ENCODE measurements at places on chromosomes 3 and 15. TPM values are rescaled to one million over a fixed set of nuclear protein-coding genes. Genes with fewer than 3 reads are reported as not detected.

- H3K4me3 ChIP-seq, result no peak overlapping the region
- H3K4me1 ChIP-seq, result peaks cover 37% of the 10 kb centered on the region
- H3K27ac ChIP-seq, result no peak overlapping the region
- DNase-seq, result no peak
Measured at GRCh38 chr3:123644358-123644757, 59.5 kb upstream of the HACD2 start.

DNA sequence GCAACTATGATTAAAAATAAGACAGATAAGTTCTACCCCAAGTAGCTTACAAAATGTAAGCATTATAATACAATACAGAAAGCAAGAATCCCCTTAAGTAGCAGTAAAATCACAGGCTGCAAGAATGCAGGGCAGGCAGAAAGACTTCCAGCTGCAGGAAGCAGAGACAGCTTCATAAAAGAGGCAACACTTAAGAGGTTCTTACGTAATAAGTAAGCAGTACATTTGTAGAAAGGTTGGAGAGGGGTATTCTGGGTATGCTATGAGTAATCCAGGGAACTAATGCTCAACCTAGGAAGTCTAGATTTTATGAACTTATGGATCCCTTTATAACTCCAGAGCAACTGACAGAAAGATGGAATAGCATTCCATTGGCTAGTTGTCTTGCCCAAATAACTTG is 151.6 kb downstream of the IL5RA start:
- no peaks in the 10 kb centered on the region for H3K27me3 ChIP-seq
- no peaks in the 10 kb centered on the region for H3K36me3 ChIP-seq
- no peak overlapping the region for H3K4me3 ChIP-seq
- H3K27ac ChIP-seq, result no peak overlapping the region

- no peak overlapping the region for H3K4me3 ChIP-seq
- no peak overlapping the region for H3K27ac ChIP-seq
- no peaks in the 10 kb centered on the region for H3K4me1 ChIP-seq
- no peaks in the 10 kb centered on the region for H3K36me3 ChIP-seq
- no peaks in the 10 kb centered on the region for H3K27me3 ChIP-seq
- no peak for DNase-seq
Measured at GRCh38 chr3:126835472-126836219, 131.6 kb downstream of the CHCHD6 start.

GRCh38 chr3:179288845-179289244 is 34.0 kb upstream of the ZNF639 start:
- no peaks in the 10 kb centered on the region for H3K27me3 ChIP-seq
- no peaks in the 10 kb centered on the region for H3K36me3 ChIP-seq
- no peak overlapping the region for H3K4me3 ChIP-seq
- no peak overlapping the region for H3K27ac ChIP-seq

GRCh38 chr3:54705730-54706129 is 222.1 kb downstream of the LRTM1 start:
- H3K4me3 ChIP-seq, result no peak overlapping the region
- H3K36me3 ChIP-seq, result no peaks in the 10 kb centered on the region
- no peak for DNase-seq
- H3K27ac ChIP-seq, result no peak overlapping the region
- H3K27me3 ChIP-seq, result no peaks in the 10 kb centered on the region

DNA sequence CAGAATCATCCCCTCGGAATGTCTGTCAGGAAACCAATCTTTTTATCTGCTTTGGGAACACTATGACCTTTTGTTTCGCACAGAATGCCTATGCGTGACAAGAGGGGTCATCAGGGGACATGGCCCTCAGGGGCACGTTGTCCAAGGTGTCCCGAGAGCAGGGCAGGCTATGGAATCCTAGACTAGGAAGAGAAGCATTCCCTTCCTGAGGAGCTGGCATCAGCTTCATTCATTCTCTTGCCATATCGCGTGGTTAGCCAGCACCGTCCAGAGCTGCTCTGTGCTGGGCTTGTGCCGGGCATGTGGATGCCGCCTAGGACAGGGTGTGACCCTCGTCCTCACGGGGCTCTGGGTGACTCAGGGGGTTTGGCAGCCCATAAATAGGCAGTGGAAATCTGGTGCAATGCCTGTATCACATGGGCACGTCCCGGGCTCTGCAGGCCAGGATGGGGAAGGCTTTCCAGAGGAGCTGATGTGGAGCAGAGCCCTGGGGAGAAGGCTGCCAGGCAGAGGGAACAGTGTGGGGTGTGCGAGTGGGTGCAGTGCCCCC is 117.8 kb downstream of the TMEM266 start:
- H3K4me3 ChIP-seq, result no peak overlapping the region
- H3K27ac ChIP-seq, result no peak overlapping the region
- no peaks in the 10 kb centered on the region for H3K27me3 ChIP-seq
- H3K36me3 ChIP-seq, result no peaks in the 10 kb centered on the region
- H3K4me1 ChIP-seq, result peaks cover 4% of the 10 kb centered on the region

DNA sequence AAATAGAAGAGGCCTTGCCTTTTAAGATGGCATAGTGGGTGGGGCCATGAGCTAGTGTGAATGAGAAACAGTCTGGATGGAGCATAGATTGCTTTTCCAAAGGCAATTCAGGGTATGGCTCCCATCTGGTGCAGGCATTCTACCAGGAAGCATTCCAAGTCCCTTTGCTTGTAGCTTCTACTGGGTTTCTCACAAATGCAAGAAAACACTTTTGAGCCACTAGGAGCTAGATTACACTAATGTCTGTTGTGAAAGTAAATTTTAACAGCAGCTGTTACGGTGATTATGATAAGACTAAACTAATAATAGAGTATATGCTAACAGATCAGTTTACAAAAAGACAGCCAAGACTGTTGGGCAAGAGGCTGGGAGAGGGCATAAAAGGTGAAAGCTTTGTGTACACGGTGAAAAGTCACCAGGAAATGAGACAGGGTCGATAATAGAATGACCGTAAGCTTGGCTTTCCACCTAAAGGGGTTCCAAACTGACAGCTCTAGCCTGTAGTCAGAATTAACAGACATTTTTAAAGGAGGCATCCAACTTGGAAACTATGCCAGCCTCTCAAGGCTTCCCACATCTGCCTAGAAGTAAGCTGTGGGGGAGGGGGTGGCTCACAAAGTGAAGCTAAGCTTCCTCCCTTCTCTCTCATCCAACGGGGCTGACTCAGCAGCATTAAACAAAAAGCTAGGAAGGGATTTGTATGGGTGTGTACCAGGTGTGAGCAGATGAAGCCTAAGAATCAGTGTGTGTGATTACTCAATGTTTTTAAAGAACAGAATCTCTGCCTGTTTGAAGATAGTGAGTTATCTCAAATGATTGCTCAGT is 61.1 kb upstream of the GPD1L start:
- no peaks in the 10 kb centered on the region for H3K27me3 ChIP-seq
- no peaks in the 10 kb centered on the region for H3K36me3 ChIP-seq
- H3K4me1 ChIP-seq, result peaks cover 6% of the 10 kb centered on the region

VWA5B2 gene
- 13.8 TPM for total RNA-seq

CYP8B1 gene
- total RNA-seq, result not detected

CCDC191 gene
- 22.5 TPM for total RNA-seq

RETNLB gene
- total RNA-seq, result not detected
